ENCODE measurements at places on chromosomes 7 and 10.

DNA sequence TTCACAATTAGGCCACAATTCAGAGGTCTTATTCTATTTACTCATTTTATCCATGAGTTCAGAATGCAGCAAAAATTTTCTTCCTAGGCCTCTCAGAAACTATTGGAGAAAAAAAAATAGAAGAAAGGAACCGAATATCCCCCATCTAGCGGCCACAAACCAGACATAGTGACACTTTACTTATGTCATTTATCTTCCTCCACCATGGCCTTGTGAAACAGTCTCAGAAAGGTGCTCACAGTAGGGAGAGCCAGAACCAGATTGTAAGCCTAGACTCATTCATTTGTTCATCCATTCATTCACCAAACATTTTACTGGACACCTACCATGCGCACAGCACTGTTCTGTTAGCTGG lies 16.0 kb downstream of the CREB3L2 start:
- DNase-seq = no peak

GRCh38 chr10:68599771-68600040 lies 39.6 kb downstream of the TET1 start:
- DNase-seq = no peak

- DNase-seq = no peak
Observed at GRCh38 chr7:138784692-138785091, 13.1 kb upstream of the TMEM213 start.

DNA sequence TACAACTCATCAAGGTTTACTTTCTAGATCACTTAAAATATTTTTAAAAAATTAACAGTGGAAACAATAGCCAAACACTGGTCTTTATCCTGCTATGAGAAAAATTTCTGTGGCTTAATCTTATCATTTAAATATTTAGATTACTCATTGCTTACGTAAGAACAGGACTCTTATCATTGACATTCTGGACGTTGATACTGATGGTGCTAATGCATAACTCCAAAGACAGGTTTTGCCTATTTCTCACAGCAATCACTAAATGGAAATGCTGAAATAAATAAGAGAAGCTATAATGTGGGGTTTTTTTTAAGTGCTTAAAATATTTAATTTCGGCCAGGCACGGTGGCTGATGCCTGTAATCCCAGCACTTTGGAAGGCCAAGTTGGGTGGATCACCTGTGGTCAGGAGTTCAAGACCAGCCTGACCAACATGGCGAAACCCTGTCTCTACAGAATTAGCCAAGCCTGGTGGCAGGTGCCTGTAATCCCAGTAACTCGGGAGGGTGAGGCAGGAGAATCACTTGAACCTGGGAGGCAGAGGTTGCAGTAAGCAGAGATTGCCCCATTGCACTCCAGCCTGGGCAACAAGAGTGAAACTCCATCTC lies 195.0 kb downstream of the HGF start:
- no peak for DNase-seq

- no peak for DNase-seq
Observed at GRCh38 chr7:69823151-69823744, 225.0 kb downstream of the AUTS2 start.

DNA sequence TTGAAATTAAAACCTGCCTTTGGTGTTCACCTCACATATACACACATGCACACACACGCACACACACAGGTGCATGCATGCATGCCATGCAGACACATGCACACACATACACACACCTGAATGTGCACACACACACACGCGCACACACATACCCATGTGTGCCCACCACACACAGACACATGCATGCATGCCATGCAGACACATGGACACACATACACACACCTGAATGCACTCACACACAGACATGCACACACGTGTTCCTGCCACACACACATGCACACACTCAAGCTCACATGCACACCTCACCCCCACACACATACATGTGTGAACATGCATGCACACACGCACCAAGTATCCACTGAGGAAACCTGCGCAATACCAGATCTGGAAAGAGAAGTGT lies 136.4 kb downstream of the KLF6 start:
- DNase-seq = no peak

DNA sequence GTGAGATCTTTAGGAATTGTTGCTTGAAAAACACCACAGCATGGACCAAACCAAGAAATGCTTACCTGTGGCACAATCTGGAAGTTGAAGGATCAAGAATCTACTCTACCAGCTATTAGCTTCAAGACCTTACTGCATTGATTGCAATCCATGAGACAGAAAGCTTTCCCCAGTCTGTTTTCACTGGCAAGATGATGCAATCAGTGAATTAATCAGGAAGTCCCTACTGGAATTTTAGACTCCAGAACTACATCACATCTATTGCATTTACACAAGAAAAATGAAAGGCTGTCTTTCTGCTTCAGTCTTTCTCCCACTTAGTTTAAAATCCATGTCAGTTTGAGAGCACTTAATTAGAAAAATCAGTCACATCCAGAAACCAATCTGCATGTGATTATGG lies 191.7 kb downstream of the TFEC start:
- DNase-seq = peak; percentile 10

GRCh38 chr7:100884736-100885439 lies 4.6 kb downstream of the UFSP1 start:
- DNase-seq = no peak

- DNase-seq = no peak
Observed at GRCh38 chr7:108038986-108039385, 36.0 kb upstream of the LAMB1 start.

DNA sequence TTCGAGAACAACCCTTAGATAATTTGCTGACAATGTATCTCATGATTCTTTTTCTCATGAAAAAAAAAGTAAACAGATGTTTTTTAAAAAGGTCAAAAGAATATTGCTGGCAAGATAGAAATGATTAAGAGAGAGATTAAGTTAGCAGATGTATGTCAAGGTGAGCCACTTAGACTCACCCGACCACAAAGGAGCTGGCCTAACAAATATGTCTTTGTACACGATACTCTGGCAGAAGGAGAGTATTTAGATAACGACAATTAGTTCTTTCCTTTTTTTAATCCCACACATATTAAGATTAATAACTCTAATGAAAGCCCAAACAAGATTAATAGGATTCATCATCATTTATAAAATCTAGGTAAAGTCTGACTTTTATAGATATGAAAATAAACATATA lies 156.7 kb downstream of the RAPGEF5 start:
- DNase-seq = no peak

- DNase-seq = no peak
Observed at GRCh38 chr7:129949292-129950133, 3.2 kb downstream of the UBE2H start.

- no peak for DNase-seq
Observed at GRCh38 chr10:80770239-80770638, 232.5 kb downstream of the SH2D4B start.

DNA sequence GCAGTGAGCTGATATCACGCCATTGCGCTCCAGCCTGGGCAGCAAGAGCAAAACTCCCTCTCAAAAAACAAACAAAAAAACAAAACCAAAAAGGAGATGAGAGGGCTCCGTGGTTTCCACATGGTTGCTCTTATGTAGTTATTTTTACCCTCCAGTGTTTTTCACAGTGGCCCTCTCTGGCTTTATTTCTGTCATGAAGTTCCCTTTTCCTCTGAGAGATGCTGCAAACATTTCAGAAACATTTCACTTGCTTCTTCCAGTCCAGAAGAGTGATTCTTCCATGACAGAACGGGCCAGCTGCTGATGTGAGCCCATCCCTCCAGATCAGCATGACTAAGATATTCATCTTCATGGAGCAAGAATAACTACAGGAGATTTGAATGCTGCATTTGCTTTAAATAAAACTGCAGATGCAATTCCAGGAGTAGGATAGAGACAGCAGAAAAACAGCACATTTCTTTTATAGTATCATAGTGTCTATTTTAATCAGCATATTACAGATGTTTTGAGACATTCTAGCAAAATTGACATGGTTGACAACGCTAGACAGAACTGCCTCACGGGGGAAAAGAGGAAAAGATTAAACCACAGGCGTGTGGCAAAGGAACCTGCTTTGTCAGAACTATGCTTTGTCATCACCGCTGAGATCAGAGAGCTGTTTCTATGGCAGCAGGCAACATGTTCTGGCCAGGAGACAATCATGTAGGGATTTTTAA lies 40.3 kb downstream of the NRCAM start:
- no peak for DNase-seq

DNA sequence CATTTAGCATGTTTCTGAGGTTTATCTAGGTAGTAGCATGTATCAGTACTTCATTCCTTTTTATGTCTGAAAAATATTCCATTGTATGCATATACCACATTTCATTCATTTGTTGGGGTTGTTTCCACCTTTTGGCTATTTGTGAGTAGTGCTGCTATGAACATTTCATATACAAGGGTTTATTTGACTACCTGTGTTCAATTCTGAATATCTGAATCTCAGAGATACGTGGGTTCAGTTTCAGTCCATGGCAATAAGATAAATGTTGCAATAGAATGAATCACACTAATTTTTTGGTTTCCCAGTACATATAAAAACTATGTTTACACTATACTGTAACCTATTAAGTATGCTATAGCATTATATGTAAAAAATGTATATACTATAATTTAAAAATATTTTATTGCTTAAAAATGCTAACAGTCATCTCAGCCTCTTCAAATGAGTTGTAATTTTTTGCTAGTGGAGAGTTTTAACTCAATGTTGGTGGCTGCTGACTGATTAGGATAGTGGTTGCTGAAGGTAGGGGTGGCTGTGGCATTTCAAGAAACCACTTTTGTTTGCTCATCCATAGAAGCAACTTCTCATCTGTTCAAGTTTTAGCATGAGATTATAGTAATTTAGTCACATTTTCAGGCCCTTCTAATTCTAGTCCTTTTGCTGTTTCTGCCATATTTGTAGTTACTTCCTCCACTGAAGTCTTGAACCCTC lies 13.9 kb downstream of the PLEKHA1 start:
- DNase-seq = no peak

DNA sequence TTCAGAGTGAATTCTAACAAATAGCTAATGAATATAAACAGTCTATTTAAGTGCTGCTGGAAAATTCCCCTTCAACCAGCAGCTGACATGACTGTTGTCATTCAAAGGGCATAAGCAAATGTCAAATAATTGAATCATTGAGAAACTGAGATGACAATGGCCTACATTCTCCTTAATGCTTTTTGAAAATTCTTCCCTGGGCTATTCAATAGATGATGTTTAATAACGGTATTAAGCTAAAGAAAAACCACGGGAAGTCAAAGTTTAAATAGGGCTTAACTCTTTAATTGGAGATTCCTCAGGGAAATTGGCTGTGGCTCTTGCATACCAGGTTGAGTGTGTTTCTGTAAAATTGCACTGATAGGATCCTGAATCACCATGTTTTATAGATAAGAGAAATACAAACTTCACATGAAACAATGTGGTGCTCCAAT lies 77.0 kb downstream of the ARL4A start:
- DNase-seq = no peak

GRCh38 chr7:77830649-77831355 lies 32.2 kb downstream of the PHTF2 start:
- DNase-seq = no peak

- DNase-seq = no peak
Observed at GRCh38 chr7:48421357-48421756, 250.1 kb downstream of the ABCA13 start.

DNA sequence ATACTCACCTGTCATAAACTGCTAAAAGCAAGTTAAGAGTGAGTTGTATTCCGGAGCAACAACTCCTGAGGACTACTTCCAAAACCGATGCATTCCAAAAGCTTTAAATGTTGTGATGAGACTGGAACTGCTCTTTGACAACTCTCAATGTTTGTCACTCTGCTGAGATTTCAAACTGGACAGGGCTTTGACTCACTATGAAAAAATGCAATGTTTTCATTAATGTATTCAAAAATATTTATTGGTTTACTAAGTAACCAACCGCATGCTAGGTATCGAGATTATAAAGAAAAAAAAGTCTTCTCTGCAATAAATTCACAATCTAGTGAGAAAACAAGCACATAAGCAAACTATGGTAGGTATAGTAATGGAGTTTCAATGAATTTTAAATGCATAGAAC lies 107.9 kb upstream of the GNAI1 start:
- no peak for DNase-seq

- DNase-seq = no peak
Observed at GRCh38 chr10:104732222-104732621, 91.1 kb downstream of the SORCS3 start.

DNA sequence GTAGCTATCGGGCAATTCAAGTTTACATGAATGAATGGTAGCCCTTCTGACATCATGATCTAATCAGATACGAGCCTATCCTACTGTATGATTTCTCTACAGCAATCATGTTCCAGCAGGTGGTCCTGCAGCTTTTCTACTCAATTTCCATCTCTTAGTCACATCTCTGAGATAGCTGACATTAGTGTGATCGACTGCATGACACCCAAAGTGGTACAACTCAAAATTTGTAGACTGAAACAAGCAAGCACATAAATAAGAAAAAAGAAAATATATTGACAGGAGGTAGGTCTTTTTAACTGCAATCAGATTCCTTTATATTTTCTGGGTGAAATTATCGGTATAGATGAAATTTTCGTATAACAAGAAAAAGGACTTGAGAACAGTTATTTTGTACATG lies 132.0 kb downstream of the PPP1R17 start:
- no peak for DNase-seq

- DNase-seq = peak; percentile 94
Observed at GRCh38 chr7:151759591-151760042, 117.3 kb downstream of the PRKAG2 start.

GRCh38 chr10:91785830-91786229 lies 12.4 kb upstream of the TNKS2 start:
- no peak for DNase-seq

- no peak for DNase-seq
Observed at GRCh38 chr10:43166880-43167497, 28.7 kb downstream of the CSGALNACT2 start.

Data from HuH-7 (cell line).